Esophagus mucosa (tissue), 1 donor: ENCODE measurements at places on chromosomes 16 and 17. TPM values are rescaled to one million over a fixed set of nuclear protein-coding genes. Genes with fewer than 3 reads are reported as not detected.
A peak's percentile ranks its signal among the peaks of the same experiment; 100 is the strongest.

GRCh38 chr16:89246903-89247733, 29.6 kb downstream of the ZNF778 start:
- ATAC-seq: peak; percentile 98

GRCh38 chr17:6072157-6072556, 2.0 kb downstream of the WSCD1 start:
- no peak for ATAC-seq

DNA sequence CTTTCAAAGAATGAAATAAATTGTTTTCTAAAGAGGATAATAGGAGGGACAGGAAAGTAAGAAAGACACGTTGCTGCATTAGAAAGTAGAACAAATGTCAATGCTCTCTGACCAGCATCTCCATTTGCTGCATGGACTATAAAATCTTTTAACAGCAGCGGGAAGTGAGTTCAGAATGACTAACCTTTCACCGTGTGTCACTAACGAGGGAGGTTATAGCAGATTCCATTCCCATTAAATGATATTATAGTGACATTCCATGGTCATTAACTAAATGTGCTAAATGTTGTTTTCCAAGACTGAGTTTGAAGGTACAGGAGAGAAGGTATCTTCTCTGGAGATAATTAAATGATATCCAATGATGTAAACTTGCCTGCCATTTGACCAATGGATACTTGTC, 127.1 kb upstream of the HS3ST3A1 start:
- ATAC-seq: peak; percentile 63

DNA sequence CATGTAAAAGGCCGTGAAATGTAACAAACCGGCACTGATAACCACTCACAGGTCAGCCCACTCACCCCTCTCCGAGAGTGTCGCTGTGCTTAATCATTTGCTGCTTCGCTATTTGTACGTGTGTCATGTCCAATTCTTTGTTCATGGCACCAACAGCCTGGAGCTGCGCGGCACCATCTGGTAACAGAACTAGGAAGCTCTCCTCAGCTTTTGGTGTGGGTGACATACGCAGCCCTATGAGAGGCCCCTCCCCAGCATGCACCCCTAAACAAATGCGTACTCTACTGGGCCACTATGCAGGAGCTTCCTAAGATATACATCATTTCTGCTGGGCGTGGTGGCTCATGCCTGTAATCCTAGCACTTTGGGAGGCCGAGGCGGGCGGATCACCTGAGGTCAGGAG, 2.3 kb upstream of the PECAM1 start:
- ATAC-seq: no peak

The PPY gene
- not detected for total RNA-seq
